ENCODE measurements at places on chromosomes 3 and 15. TPM values are rescaled to one million over a fixed set of nuclear protein-coding genes. Genes with fewer than 3 reads are reported as not detected.

The DUOX1 gene
- total RNA-seq: 0.12 TPM

The KBTBD8 gene
- 1.8 TPM for total RNA-seq

The KBTBD13 gene
- total RNA-seq: not detected

The SEMA6D gene
- total RNA-seq: 1.6 TPM

The CYP8B1 gene
- not detected for total RNA-seq

The ZKSCAN7 gene
- 0.55 TPM for total RNA-seq

The CAPN3 gene
- 1.4 TPM for total RNA-seq

The LRRC3B gene
- total RNA-seq: not detected

The SENP8 gene
- 3.5 TPM for total RNA-seq

DNA sequence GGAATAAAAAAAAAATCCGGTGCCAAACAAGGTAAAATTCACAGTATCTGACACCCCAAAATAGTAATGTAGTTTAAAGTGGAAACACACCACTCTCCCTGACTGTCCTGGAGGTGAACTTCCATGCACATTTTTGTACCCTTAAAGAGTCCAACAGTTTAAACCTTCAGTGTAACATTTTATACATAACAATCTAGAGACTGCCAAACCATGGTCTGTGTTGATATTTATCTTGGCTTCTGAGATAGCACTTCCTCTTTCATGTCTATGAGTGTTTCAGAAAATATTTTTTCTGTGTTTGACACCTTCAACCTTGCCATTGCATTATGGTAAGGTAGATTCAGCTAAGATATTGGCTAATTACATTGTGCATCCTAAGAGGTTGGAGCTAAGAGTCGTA lies 13.9 kb downstream of the TMEM45A start:
- no peak for DNase-seq

DNA sequence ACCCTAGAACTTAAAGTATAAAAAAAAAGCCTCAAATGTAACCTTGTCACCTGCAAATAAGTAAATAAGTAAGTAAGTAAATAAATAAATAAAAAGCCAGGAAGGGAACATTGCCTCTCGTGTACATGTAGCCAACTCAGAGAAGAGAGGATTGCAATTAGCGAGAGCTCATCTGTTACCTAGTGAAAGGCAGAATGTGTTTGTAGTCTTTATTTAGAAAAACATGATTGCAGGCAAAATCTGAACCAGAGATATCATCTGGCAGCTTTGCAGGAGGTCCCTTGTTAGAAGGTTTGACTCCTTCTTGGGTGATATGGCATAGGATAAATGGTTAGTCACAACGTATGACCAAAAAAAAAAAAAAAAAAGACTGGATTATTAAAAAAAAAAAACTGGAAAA lies 71.6 kb upstream of the SYN2 start:
- DNase-seq: no peak

GRCh38 chr15:48682942-48683651 lies 37.6 kb upstream of the FBN1 start:
- peak; percentile 50 for DNase-seq

DNA sequence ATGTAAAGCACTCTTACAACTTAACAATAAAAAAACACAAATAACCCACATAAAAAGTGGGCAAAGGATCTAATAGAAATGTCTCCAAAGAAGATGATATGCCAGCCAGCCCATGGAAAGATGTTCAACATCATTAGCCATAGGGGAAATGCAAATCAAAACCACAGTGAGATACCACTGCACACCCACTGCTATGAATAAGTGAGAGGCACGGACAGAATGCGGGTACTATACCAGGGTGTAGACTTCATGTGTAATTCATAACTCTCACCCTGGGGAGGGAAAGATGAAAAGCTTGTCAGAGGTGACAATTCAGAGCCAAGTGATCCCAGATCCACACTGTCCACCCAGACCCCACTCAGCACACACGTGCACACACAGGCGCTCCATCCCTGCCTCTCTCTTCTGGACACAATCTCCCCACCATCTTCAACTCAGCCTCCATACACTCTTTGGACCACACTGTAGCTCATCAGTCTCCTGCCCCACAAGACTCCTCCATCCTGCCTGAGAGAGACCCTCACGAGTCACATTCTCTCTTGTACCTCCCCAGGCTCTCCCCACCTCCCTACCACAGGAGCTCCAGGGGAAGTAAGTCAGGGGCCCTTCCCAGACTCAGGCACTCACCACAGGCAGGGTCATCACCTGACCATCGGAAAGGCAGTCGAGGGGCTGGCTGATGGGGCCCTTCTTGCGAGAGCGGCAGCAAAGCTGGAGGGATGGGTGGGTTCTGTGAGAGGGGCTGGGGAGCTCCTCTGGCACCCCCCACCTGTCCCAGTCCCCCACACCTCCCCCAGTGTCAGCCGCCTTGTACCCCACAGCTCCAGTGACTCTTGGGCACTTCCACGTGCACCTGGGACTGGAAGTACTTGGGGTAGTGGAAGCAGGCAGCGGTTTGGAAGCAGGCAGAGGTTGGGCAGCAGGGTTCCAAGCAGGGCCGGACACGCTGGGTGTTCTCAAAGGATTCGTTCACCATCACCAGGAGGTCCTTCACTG lies 21.3 kb downstream of the PLA2G4E start:
- no peak for DNase-seq

GRCh38 chr3:143851331-143852017 lies 3.2 kb upstream of the SLC9A9 start:
- no peak for DNase-seq

DNA sequence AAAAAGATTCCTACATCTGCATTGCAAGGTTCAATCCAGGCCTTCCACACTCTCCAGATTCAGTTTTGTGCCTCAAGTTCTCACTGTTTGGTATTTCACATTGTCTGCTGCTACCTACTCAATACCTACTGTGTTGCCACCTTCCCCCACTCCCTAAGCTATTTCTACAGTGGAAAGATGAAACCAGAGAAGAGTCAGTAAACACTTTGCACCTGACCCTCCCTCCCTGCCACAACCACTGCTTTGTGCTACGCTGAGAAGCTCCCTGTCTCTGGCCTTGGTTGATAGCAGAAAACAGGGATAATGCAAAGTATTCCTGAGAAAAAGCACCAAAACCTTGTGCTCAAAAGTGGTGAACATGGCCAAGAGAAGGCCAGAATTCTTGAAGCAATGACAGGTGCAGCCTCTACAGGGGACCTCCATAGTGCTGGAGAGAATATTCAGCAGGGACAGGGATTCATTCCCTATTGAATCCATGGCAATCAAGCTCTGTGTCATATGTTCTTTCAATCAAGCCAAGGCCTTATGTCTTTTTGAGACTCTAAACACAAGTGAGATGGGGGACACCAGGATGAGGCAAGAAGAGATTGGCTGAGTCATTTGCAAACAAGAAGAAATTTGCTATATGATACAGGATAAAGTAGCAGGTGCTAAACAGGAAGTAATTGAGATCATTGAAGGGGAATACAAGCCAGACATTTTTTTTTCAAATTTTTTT lies 83.5 kb upstream of the LIPC start:
- no peak for DNase-seq

- no peak for DNase-seq
These were observed 89.3 kb downstream of the LRIG1 start for GRCh38 chr3:66411474-66411873.

- no peak for DNase-seq
These were observed 17.2 kb upstream of the TIMP4 start for GRCh38 chr3:12175844-12176453.

DNA sequence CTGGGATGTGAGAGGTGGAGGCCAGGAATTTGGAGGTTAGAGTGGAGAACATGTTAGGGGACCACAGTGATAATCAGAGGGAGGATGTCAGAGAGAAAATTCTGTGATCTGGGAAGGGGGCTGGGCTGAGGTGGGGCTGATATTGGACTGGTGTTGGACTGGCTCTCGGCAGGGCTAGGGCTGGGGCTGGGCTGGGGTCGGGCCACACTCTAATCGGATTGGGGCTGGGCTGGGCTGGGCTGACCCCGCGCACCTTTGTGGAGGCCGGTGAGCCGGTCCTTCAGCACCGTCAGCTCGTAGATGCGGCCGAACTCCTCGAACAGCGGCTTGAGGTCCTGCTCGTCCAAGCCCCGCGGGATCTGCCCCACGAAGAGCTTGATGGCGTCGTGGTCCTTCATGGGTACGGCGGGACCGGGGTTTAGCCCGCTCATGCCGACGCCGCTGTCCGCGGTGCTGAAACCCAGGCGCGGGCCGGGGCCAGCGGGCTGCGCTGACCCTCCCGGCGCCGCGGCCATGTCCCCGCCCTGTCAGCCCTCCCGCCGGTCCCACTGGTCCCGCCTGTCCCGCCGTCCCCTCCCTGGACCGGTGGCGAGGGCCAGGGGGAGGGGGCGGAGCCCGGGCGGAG lies 485 bp downstream of the CELF6 start:
- peak; percentile 10 for DNase-seq

GRCh38 chr3:15310491-15311370 lies 21.7 kb downstream of the SH3BP5 start:
- peak; percentile 52 for DNase-seq

- no peak for DNase-seq
These were observed 42.5 kb downstream of the GLB1 start for GRCh38 chr3:33054100-33055092.

- no peak for DNase-seq
These were observed 37.3 kb downstream of the EHHADH start for GRCh38 chr3:185216607-185216958.

DNA sequence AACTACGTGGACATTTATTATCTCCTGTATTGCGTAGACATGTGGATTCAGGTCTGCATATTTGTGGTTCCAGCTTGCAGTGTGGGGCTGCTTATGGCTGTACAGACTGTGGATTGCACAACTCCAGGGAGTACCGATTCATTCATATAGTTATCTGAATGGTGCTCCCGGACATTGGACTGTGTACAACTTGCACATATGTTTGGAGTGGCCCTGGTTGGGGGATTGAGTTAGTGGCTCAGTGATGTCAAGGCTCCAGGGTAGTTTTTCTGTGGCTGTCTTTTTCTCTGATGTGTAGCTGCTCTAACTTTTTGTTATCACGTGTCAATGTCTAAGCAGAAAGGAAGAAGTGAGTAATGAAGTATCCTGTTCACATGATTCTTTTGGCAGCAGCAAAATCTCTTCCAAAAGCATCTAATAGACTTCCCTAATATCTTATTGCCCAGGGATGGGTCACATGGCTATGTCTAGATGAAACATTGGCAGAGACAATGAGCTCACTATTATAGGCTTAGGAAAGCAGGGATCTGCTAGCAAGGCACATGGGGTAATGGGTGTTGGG lies 15.8 kb downstream of the ST3GAL6 start:
- DNase-seq: peak; percentile 78

DNA sequence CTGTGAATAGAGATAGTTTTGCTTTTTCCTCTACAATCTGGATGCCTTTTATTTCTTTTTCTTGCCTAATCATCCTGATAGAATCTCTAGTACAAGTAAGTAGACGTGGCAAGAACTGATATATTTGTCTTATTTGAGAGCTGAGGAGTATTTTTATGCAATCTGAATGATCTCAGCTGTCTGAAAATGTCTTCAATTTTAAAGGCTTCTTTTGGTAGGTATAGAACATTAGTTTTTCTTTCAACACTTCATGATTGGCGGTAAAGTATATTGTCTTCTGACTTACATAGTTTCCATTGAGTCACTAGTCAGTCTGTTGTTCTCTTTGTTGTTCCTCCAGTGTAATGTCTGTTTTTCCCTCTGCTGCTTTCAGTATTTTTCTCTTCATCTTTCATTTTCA lies 31.3 kb downstream of the MGA start:
- no peak for DNase-seq

DNA sequence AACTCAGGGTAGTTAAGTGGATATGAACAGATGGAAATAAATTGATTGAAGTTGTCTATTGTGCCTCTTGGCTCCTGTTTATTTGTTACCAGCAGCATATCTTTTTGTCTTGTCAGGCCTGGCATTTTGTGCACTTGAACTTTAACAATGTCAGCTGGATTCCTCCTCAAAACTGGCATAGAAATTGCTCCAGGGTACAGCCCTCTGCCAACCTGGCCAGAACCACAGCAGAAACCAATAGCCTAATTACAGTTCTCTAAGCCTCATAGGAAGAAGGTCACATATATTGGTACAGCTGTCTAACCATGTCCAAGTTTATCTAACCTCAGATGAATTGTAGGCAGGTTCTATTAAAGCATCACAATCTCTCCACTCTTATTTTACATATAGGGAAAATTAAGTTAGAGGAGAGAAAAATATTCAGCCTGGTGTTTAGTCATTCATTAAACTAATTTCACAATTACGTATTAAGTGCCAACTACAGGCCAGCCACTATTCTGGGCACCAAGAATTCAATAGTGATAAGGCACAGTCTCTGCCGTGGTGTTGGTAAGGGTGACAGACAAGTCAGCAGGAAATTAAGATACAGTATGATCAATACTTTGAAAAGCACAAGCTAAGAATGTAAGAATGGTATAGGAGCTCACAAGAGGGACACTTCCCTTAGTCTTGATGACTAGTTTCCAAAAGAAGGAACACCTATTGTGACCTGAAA lies 452.9 kb upstream of the NECTIN3 start:
- no peak for DNase-seq

DNA sequence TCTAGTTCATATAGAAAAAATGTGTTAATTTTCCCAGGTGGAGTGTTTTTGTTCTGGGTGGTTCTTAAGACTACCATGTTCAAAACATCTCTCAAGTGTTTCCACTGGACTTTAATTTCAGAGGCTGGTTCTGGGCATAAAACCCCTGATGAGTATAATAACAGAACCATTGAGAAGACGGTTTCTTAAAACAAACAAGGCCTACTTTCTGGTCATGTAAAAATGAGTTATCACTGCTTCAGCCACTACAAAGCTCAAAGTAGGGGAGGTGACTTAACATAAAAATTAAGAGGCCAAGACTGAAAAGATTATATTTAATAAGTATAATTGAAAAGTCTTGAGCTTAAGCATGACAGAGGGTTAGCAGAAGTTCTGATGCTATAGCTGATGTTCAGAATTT lies 33.8 kb downstream of the RYR3 start:
- DNase-seq: no peak

DNA sequence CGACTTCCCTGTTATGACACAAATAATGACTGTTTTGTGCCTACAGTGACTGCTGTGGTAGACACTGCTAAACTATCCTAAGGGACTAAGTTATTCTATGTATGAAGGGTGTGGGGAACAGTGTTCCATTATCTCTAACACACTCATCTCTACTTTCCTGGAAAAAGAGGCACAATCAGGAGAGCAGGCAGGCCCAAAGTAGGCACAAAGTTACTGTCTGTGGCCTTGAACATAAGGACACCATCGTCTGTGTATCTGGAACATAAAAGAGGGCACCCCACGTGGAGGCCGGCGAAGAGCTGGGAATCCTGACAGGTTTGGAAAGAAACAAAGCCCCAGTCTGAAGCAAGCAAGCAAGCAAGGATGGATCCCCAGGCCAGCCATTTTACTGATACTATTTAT lies 1.5 kb downstream of the ABCC5 start:
- no peak for DNase-seq

- DNase-seq: no peak
These were observed 9.5 kb downstream of the PRKCD start for GRCh38 chr3:53170325-53171063.

DNA sequence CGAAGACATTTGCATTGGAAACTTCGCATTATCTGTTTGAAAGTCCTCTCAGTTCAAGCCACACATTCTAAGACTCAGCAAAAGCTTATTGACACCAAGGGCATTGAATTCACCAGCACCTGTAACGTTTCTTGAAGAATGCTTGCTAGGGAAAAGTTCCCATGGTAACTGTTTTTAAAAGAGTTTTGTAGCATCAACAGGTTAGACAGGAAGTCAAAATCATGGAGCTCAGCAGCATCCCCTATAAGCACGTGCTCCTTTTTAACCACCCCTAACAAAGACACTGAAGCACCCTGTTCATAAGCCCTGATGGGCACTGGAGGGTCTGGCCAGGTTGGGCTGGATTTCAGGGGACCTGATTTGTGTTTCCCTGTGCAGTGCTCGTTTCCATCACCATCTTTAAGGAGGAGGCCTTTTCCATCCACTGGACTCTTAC lies 229.7 kb upstream of the BHLHE40 start:
- no peak for DNase-seq

Data from HFFc6 (cell line).